Cerebellum (tissue), 4 donors: ENCODE measurements at places on chromosomes 1 and 21.

- DNase-seq: no peak
These were observed 1.5 kb upstream of the RAB13 start for GRCh38 chr1:153987621-153988020.

GRCh38 chr1:113999799-114000198 is 20.5 kb downstream of the OLFML3 start:
- no peak for DNase-seq

- no peak for DNase-seq
These were observed 23.7 kb upstream of the NRIP1 start for GRCh38 chr21:15088488-15088887.

- no peak for DNase-seq
These were observed 42.4 kb upstream of the GADD45A start for GRCh38 chr1:67642629-67643028.

DNA sequence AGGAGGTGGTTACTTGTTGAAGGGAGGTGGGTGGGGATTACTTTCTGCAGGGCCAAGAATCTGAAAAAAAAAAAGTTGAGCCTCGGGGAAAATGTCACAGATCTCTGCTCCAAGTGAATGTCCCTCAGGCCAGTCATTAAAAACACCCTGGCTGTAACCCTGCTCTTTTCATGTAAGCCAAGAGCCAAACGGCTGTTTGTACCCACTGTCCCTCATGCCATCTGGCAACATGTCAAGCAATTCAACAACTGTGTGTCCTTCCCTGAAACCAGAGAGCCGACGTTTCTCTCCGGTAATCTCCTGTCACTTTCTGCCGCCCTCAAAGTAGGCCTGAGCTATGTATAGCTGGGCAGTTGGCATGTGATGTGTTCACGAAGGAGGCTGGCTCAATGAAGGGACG is 14.7 kb downstream of the CASQ2 start:
- DNase-seq: no peak

DNA sequence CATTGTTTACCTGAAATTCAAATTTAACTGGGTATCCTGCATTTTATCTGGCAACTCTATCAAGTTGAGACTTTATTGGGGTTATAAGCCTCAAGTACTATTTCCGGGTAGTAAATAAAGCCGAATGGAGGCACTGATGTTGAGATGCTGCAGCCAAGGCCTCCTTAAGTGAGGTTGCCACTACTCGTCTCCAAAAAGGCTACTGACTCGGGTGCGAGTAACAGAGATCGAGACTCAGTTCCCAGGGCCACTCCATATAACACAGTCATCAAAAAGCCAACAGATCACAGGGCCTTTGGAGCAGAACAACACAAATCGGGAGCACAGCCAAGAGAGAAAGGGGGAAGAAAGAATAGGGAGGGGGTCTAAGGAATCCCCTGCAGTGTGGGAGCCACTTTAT is 524 bp downstream of the COPA start:
- no peak for DNase-seq

- no peak for DNase-seq
These were observed 88.7 kb downstream of the IARS2 start for GRCh38 chr1:220182656-220183055.

DNA sequence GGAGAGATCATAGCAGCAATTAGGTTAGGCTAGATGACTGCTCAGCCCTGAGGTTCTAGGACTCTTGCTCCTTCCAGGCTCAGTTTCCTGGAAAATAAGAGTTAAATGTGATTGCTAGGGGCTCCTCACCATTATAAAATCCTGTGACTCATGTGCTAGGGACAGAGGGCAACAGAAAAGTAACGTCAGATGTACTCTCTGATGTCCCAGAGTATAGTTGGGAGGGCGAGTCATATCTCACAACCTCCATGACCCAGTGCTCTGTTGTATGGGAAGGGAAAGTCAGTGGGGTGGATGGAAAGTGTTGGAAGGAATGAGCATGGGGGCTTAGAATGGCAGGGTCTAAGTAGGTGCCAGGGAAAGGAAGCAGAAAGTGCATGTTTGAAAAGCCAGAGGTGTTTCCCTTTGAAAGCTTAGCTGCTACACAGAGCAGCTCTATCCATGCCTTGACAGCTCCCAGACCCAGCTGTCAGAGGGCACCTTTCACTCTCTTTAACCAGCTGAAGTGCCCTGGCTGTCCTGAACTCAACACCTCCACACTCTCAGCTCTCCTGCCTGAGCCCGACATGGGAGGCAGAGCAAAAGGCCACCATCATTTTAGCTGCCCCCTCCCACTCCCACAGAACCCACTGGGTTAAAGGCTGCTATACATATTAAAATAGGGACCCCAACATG is 11.6 kb downstream of the GJA5 start:
- DNase-seq: no peak

DNA sequence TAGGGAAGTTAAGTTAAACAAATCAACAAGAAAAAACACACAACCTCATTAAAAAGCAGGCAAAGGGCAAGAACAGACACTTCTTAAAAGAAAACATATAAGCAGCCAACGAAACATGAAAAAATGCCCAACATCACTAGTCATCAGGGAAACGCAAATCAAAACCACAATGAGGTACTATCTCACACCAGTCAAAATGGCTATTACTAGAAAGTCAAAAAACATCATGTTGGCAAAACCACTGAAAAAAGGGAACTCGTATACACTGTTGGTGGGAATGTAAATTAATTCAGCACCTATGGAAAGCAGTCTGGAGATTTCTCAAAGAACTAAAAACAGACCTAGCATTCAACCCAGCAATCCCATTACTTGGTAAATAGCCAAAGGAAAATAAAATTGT is 51.1 kb downstream of the HSF2BP start:
- DNase-seq: no peak

GRCh38 chr1:109567877-109568672 is 19.7 kb downstream of the GNAI3 start:
- DNase-seq: no peak

DNA sequence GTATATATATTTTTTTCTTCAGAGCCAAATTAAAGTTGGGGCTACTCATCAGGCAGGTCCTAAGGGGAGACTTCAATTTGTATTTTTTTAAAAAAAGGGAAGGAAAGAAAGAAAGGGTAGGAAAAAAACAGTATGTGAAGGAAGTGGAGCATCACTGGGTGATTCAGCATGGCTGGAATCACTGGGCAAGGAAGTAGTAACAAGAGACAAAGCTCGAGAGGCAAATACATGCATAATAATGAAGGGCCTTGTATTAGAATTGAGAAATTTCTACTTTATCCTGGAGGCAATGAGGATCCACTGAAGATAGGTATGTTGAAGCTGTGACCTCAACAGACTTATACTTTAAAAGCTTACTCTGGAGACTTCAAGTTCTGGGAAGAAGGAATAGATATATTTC is 184.4 kb downstream of the COQ8A start:
- no peak for DNase-seq

- no peak for DNase-seq
These were observed 239.3 kb downstream of the ASTN1 start for GRCh38 chr1:176925223-176925622.

DNA sequence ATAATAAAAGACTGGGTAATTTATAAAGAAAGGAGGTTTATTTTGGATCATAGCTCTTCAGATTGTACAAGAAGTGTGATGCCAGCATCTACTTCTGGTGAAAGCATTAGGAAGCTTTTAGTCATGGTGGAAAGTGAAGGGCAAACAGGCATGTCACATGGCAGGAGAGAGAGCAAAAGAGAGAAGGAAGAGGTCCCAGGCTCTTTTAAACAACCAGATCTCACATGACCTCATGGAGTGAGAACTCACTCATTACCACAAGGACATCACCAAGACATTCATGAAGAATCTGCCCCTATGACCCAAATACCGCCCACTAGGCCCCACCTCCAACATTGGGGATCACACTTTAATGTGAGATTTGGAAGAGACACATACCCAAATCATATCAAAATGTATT is 10.0 kb downstream of the RPTN start:
- no peak for DNase-seq

DNA sequence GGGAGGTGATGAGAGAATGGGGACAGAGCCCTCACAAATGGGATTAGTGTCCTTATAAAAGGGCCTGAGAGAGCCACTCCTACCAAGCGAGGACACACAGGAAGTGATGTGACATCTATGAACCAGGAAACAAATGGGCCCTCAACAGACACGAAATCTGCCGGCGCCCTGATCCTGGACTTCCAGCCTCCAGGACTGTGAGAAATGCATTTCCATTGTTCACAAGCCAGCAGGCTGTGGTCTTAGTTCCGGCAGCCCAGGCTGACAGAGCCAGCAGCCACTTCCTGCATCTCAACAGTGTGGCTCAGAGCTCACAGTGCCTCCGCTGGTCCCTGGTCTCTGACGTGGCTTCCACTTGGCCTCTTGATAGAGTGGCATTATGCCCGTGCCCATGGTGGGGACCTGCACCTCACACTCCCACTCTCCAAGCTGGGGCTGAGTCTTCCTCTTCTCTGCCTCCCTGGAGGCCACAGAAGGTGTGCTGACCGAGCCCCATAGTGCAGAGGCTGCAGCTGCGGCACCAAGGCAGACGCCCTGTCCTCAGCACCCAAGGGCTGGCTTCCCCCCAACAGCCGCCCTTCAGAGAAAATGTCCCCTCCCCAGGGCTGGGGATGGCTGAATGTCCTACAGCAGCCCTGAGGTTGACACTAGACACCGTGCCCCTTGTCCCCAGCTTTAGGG is 44.9 kb downstream of the ACOT7 start:
- no peak for DNase-seq

DNA sequence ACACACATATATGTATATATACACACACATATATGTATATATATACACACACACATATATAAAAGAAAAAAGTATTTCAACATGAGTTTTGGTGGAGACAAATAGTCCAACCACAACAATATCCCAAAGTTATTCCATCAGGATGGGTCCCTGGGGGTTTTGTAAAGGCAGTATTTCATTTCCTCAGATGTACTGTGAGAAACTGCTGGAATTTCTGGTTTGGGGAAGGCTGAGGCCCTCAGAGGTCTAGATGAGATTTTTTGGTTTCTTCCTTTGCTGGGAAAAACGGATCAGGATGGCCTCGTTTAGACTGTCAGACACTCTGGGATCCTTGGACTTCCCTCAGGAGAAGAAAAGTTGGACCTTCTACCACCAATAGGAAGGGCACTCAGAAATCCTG is 36.5 kb upstream of the TENT5B start:
- DNase-seq: no peak

DNA sequence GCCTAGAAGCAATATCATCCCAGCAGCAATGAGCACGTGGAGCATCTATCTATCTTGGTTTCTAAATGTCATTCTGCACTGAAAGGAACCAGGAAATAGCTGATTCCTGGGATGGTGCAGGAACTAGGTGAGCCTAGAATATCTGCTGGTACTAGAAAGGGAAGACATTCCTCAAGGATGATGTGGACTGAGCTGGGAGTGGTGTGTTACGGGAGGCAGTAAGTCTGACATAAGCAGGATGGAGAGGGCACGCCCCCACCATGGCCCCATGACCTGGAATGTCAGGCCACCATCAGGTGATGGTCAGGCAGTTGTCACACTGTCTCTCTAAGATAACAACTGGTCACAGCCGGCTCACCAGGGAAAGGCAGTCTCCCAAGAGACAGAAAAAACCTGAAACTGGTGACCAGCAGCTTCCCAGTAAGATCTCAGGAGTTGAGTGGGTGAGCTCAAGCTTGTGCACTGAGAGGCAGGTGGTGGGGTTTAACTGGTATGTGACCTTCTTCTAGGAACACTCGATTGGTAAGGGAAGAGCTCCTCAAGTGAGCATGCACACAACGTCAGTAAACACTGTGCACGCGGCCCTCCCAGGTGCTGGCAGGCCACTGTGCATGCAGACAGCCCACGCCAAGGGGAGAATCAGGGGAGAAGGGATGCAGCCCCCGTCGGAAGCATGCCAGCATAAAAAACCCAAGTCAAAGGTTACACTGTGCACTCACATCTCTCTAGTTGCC is 148.7 kb downstream of the ADSS2 start:
- no peak for DNase-seq

DNA sequence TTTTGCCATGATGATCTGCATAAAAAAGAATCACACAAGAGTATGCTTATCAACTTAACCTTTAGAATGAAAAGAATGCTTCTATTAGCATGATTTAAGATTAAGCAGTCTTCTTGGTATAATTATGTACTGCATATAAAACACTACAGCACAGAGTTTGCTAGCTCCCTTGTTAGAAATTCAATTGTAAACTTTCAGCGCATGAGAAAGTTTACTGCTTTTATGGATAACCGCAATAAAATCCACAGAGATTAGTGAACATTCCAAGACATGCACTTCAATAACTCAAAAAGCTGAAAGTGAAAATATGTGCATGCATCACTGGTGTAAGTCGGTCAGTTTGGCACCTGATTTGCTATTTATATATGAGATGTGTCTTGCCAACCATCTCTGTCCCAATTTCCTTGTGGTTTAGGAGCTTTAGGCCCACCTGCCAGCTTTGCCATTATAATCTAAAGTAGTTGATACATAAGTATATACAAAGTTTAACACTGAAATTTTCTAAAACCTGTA is 16.9 kb downstream of the CCT8 start:
- DNase-seq: no peak

DNA sequence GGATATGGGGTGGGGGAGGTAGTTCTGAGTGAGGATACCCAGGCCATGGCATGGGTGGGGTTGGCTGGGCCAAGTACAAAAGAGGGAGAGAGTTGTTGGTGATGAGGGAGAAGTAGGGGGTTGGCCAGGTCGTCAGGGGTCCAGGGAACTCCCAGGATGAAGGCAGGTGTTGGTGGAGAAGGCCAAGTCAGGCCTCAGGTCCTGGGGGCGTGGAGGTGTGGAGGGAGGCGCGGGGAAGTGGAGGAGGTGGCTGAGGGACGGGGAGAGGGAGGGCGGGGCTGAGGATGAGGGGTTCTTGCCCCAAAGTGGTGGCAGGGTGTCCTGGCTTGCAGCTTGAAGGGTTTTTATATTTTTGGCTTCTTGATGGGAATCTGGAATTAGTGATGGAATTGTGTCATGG is 61.1 kb downstream of the FOXO6 start:
- DNase-seq: no peak
